ENCODE measurements at places on chromosomes 3 and 15. TPM values are rescaled to one million over a fixed set of nuclear protein-coding genes. Genes with fewer than 3 reads are reported as not detected.

The FGD5 gene
- total RNA-seq = 82.4 TPM

The CHL1 gene
- total RNA-seq = not detected

The CASR gene
- total RNA-seq = not detected

The A4GNT gene
- total RNA-seq = not detected

The GPR149 gene
- not detected for total RNA-seq

The TMEM108 gene
- total RNA-seq = 0.38 TPM

The HERC2 gene
- 63.6 TPM for total RNA-seq

The STARD9 gene
- total RNA-seq = 5.5 TPM

The ZSCAN29 gene
- total RNA-seq = 15.8 TPM

The CHST13 gene
- total RNA-seq = not detected

The GOLGA8H gene
- total RNA-seq = 0.90 TPM

The CDCP1 gene
- total RNA-seq = 5.1 TPM

The DLEC1 gene
- not detected for total RNA-seq

The DUOXA2 gene
- not detected for total RNA-seq

The TRANK1 gene
- total RNA-seq = 5.8 TPM

The C3orf18 gene
- total RNA-seq = 2.2 TPM

The SECISBP2L gene
- total RNA-seq = 25.1 TPM

The LRRC15 gene
- under 0.01 TPM for total RNA-seq

The EPHA3 gene
- total RNA-seq = 1.7 TPM

The SLTM gene
- 67.1 TPM for total RNA-seq

All from endothelial cell of coronary artery (primary cell).